ENCODE measurements at places on chromosomes 5 and 9.

DNA sequence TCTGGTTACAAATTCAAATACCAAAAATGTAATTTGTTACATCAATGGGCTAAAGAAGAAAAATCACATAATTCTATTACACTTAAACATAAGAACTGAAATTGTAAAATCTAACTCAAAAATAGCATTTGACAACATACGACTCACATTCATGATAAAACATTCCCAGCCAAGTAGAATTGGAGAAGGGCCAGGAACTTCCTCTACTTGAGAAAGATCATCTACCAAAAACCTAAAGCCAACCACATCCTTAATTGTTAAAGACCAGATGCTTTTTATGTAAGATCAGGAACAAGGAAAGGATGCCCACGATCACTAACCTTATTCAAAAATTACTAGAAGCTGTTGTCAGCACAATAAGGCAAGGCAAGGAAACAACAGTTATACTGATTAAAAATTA lies 1819.8 kb upstream of the C9orf72 start:
- DNase-seq, result no peak

GRCh38 chr5:174242573-174242972 lies 197.1 kb downstream of the NSG2 start:
- DNase-seq, result no peak

GRCh38 chr9:35071814-35072460 lies 488 bp downstream of the VCP start:
- DNase-seq, result peak; percentile 88

GRCh38 chr5:133681896-133682295 lies 69.6 kb upstream of the FSTL4 start:
- DNase-seq, result no peak

DNA sequence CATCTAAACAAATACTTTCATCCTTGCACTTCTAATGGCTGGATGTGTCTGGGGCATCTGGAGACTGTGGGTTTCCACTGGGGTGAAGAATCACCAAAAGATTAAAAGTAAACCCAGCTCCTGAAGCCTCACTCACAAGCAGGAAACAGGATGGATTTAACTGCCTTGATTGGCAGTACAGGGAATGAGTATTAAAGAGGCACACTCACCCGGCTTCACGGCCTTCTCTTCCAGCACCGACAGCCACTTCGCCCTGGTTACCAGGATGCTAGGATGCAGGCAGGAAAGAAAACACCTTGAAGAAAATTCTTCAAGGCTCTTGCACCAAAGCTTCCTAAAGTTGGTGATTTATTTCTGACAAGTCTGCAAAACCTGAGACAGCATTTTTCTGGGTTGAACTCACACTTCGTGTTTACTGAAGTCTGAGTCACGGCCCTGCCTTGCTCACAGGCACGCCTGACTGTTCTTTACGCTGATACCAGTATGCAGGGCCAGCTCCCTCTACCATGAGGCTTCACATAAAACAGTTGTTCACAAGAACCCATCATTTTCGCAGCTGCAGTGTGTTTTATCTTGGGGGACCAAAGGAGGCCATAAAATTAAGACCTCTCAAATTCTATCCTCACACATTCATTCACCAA lies 56.5 kb upstream of the ZNF354A start:
- no peak for DNase-seq

DNA sequence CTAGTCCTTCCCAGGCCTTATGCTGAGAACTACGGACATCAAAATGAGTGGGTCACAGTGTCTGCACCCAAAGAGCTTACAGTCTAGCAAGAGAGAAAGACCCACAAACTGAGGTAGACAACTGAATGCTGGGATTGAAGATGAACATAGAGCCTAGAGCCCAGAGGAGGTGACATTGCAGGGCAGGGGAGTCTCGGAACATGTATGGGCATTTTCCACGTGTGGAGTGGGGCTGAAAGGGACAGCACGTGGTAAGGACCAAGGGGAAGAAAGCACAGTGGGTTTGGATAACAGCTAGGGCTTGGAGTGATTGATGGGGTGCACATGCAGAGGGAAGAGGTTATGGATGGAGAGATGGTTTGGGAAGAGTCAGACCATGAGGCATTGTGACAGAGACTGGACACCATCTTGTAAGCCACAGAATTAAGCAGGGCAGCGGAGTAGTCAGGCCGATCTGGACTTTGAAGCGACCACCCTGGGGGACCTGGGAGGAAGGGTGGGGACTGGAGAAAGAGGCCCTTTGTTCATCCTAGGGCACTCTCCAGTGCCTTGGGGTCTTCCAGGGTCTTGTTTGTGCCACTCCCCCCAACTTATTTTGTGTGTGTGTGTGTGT lies 47.5 kb upstream of the SH3PXD2B start:
- DNase-seq, result peak; percentile 17

GRCh38 chr9:21047281-21047691 lies 15.8 kb upstream of the HACD4 start:
- no peak for DNase-seq

GRCh38 chr5:54491326-54491725 lies 26.2 kb upstream of the SNX18 start:
- no peak for DNase-seq

DNA sequence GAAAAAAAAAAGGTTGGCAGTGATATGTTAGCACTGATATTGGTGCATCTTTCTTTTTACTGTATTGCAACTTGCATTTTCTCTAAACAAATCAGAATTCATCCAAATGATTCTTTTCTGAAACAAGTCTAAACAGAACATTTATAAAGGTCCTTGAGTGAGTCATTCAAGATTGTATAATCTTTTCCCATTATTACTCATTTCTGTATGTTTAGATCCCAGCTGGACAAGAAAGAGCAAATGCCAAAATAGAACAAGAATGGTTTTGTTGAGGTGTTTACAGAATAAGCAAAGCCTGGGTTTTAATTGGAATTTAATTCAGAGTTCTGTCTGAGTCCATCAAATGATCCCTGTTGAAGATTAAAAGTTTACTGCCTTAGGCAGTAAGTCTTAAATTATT lies 112.3 kb downstream of the VCAN start:
- DNase-seq, result no peak

DNA sequence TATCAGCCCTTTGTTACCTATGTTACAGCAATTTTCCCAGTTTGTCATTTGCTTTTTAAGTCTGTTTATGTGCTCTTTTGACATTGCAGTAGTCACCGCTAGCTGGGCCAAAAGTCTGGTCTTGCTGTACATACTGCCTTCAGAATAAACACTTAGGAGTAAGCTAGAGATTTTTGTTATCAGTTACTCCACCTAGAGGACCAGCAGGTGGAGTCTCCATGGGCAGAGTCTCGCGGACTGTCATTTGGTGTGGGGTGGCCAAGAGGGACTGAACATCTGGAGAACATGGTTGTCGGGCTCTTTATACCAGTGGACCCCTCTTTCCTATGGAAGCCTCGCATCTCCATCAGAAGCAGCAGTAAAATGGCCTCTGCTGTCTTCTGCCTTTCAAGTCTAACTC lies 10.8 kb upstream of the MGAT1 start:
- no peak for DNase-seq

GRCh38 chr9:78971540-78971939 lies 600.2 kb upstream of the TLE4 start:
- no peak for DNase-seq

DNA sequence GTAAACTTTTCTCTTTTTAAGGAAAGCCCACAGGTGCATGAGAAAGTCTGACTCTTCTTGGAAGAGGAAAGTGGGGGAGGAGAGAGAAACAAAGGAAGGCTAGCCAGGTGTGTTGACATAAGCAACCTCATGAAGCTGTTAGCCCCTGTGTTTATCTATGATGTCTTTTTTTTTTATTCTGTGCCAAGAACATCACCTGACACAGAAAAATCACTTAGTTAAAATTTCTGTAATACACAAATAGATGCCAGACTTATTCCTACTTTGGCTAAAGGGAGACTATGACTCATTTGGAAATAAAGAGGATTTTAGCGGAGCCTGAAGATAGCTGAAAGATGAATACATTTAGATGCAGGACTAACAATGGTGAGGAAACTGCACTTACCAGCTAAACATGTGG lies 58.3 kb downstream of the BAAT start:
- no peak for DNase-seq

DNA sequence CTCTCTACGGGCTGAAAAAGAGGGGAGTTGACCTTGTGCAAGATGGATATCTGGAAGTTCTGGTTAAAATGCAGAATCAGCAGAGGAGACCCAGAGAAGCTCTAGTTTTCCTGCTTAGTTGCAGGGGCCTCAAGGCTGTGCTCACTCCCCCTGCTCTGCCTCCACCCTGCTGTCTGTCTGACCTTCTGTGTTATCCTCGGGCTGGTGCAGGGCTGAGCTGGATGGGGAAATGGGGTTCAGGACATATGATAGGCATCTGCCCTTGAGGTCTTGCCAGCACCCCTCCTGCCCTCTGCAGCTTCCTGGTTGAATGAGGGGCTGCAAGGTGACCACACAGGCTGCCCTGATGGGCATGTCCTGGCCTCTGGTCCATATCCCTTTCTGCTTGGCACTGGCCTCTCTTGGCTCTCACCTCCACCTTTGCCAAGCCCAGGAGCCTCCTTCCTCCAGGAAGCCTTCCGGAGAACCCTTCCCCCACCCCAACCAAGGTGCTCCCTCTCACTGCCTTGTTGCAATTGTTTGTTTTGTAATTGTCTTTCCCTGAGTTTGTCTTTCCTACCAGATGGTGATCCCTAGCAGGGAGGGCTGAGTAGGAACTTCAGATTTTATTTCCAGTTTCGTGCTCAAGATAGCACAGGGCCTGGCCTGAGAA lies 1.3 kb downstream of the TMEM268 start:
- no peak for DNase-seq

GRCh38 chr5:123007182-123007581 lies 29.3 kb downstream of the PPIC start:
- DNase-seq, result no peak

- no peak for DNase-seq
Measured at GRCh38 chr9:70111641-70112236, 68.1 kb downstream of the MAMDC2 start.

- DNase-seq, result no peak
Measured at GRCh38 chr5:8633259-8633658, 764.3 kb downstream of the MTRR start.

DNA sequence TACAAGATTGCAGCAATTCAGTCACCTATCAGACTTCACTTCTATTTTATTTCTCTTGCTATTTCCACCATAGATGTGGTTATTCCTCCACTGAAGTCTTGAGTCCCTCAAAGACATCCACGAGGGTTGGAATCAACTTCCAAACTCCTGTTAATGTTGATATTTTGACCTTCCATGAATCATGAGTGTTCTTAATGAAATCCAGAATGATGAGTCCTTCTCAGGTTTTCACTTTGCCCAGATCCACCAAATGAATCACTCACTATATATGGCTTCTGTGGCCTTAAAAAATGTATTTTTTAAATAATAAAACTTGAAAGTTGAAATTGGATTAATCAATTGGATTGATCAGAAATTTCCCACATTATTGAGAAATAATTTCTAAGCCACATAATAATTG lies 1821.0 kb downstream of the EFNA5 start:
- DNase-seq, result no peak

GRCh38 chr5:125834438-125835115 lies 588.6 kb upstream of the GRAMD2B start:
- no peak for DNase-seq

DNA sequence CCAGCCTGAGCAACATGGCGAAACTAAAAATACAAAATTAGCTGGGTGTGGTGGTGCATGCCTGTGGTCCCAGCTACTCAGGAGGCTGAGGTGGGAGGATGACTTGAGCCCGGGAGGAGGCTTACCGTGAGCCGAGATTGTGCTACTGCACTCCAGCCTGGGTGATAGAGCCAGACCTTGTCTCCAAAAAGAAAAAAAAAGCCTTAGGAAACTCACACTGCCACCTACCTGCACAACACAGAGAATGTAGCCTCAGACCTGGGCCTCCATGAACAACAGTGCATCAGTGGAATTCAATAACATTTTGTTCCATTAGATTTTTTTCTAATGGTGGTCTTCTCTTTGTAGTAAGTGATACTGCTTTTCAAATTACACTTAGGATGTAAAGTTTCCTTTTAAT lies 63.8 kb upstream of the RARS1 start:
- no peak for DNase-seq

- no peak for DNase-seq
Measured at GRCh38 chr5:55364537-55365055, 56.8 kb downstream of the MTREX start.

GRCh38 chr9:112315331-112316257 lies 17.8 kb downstream of the PTBP3 start:
- DNase-seq, result no peak

- DNase-seq, result no peak
Measured at GRCh38 chr5:115064380-115064779, 105.3 kb downstream of the TRIM36 start.

DNA sequence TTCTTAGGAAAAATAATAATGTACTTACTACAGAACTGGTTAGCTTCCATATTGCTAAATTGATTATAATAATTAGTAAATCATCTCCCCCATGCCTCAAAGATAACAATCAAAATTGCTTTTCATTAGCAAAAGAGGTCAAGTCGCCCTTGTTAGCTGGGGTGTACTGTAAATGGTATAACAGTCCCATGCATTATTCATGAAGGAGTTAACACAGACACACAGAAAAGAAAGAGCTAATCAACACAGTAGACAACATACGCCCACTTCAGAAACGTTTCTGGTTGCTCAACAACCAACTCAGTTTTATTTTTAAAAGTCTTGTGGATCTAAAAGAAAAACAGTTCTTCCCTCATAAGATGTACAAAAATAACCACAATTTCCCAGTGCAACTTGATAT lies 100.2 kb downstream of the MPDZ start:
- DNase-seq, result no peak

DNA sequence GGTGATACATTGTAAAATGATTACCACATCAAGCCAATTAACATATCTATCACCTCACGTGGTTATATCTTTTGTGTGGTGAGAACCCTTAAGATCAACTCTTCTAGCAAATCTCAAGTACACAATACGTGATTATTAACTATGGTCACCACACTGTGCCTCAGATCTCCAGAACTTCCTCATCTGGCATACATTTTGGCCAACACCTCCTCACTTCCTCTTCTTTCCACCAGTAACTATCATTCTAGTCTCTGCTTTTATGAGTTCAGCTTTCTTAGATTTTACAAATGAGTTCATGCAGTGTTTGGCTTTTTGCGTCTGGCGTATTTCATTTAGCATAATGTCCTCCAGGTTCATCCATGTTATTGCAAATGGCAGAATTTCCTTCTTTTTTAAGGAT lies 35.8 kb downstream of the PRKACG start:
- DNase-seq, result no peak

- DNase-seq, result no peak
Measured at GRCh38 chr9:13717322-13718054, 438.0 kb upstream of the MPDZ start.

- DNase-seq, result no peak
Measured at GRCh38 chr9:98909935-98910334, 33.8 kb upstream of the COL15A1 start.

DNA sequence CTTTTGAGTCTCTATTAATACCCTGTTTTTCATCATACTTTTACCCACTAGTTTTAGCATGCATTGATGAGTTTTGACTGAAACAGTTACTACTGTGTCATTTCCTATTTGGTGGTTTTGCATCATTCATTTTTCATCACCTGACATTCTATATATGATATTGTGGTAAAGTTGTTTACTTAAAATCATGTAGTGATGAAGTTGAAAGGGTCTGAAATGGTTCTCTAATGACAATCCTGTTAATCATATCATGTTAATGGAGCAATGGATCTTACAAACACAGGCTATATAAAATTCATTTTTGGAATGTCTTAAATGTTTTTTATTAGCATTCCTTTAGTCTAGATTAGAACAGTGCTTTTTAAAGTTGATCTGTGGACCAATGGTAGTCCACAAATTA lies 84.1 kb downstream of the ERBIN start:
- DNase-seq, result no peak

Measured in stimulated activated effector memory CD8-positive, alpha-beta T cell treated with anti-CD3 and anti-CD28 coated beads, Interleukin-12 subunit alpha, Interleukin-12 subunit beta, amount 100 ng/mL, for 72 hours (primary cell).